ENCODE measurements at places on chromosomes 13 and 19. TPM values are rescaled to one million over a fixed set of nuclear protein-coding genes. Genes with fewer than 3 reads are reported as not detected.

- DNase-seq = no peak
Measured at GRCh38 chr19:31693131-31693932, 344.1 kb upstream of the TSHZ3 start.

Gene DOCK9
- total RNA-seq = 42.3 TPM

DNA sequence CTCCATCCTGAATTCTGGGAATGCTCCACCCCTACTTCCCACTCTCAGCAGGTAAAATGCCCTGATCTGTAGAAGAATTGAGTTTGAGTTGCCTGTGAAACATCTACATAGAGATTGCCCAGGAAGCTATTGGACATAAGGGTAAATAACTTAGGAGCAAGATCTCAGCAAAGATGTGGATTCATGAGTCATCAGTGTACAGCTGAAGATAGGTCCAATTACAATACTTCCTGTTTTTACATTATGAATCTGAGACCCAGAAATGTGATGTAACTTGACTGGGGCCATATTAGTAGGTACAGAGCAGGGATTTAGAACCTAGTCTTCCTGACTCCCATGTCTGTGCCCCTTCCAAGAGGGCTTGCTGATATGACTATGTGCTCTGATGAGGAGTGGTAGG is 79.4 kb upstream of the FNDC3A start:
- DNase-seq = no peak

Gene LIM2
- not detected for total RNA-seq

DNA sequence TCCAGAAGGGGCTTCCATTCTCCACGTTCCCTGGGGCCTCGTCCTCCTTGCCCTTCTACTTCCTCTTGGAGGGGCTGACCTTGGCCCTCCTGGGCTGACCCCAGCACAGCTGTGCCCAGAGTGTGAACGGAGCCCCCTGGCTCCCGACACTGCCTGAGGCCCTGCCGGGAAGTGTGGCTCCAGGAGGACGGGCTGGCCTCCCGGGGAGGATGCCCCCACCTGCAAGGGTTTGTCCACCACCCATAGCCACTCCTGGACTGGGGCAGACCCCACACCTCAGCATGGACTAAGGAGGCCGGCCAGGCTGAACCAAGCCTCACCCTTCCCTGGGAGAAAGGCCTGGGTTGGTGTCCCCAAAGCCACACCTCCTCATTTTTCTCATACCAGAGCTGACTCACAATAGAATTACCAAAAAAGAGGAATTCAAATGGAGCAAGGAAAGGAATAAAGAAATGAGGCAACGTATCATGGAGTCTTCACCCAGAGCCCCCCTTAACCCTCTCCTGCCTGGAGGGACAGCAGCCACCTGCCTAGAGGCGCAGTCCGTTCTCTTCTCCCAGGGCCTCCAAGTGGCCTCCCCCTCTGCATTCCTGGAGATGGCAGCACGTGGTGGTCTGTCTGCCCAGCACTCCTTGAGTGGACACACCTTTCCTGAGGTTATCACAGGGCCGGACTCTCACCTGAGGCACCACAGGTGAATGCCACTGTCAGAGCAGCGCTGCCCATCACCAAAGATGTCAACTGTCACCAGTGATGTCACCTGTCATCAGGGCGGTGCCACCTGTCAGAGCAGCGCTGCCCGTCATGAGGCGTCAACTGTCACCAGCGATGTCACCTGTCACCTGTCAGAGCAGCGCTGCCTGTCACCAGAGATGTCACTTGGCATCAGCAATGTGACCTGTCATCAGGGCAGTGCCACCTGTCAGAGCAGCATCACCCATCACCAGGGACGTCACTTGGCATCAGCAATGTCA is 3.1 kb upstream of the C13orf46 start:
- no peak for DNase-seq

Gene ATP7B
- total RNA-seq = 1.2 TPM

DNA sequence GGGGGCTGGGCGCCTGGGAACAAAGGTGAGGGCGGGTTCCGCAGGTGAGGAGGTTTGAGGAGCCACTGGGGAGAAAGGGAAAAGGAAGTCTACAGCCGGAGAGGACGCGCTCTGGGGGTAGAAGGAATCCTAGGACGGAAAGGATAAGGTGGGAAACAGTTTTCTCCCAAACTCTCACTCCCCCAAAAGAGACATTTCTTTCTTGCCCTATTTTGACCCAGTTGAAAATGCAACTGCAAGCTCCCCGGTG is 651 bp upstream of the POLR1D start:
- no peak for DNase-seq

GRCh38 chr13:102935896-102936321 is 90.1 kb downstream of the ERCC5 start:
- DNase-seq = no peak

DNA sequence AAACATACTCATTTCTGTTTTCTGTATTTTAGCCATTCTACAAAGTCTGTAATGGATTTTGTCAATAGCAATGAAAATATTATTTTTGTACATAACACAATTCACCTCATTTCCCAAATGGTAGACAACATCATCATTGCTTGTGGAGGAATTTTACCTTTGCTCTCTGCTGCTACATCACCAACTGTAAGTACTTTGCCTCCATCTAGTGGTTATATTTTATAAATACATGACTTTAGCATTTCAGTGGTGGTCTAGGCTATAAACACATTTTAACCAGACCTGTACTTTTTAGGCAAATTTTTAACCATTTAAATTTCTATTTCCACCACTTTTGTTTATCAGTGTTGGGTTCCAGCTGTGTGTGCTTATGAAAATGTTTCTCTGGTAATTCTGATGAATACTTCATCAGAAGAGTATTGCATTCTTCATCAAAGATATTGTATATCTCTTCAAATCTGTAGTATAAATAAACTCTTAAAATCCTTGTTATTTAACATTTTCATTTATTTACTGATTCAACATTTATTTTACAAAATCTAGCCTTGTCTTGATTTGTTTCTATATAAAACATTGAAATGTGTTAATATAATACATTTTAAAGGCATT is 222.4 kb downstream of the NBEA start:
- DNase-seq = peak; percentile 60

GRCh38 chr13:75480671-75481175 is 1.2 kb downstream of the TBC1D4 start:
- peak; percentile 91 for DNase-seq

DNA sequence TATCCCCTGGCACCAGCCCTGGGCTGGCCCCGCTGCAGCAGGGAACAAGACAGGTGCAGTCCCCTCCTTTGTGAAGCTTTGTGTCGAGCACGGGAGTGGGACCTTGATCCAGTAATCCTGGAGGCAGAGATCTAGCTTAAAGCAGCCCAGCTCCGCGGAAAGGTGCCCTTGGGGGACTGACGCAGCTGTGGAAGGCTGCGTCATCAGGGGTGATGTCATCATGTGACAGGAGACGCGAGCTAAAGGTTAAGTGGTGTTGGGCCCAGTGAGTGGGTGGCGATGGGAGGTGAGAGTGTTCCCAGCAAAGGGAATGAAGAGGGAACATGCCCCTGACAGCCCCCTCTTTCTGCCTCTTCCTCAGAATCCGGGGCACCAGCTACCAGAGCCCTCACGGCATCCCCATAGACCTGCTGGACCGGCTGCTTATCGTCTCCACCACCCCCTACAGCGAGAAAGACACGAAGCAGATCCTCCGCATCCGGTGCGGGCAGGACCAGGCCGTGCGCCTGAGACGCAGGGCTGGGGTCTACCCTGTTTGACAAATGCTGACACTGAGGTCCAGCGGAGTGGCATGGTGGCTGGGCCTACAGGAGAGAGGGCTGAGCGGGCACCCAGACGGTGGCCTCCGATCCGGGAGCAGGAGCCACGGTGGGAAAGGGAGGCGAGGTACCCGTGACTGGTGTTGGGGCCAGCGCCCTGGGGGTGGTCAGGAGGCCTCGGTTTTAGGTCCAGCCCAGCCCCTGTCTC is 2.6 kb downstream of the LHB start:
- no peak for DNase-seq

Gene CYP4F3
- total RNA-seq = 20.6 TPM

DNA sequence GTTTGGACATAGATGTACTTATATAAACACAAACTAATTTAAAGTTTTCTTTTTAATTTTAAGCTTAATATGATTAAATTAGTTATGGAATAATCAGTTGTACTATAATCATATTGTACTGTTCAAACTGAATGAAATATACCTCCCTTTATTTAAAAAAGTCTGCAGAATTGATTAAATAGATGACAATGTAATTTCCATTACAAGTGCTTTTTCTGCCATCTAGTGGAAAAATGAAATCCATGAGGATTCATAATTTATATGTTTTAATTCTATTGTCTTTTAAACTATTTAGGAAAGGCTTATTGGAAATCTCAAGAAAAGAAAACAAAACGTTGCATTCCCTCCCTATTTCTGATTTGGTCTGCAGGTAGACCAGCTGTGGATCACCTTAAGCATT is 30.9 kb downstream of the MZT1 start:
- no peak for DNase-seq

DNA sequence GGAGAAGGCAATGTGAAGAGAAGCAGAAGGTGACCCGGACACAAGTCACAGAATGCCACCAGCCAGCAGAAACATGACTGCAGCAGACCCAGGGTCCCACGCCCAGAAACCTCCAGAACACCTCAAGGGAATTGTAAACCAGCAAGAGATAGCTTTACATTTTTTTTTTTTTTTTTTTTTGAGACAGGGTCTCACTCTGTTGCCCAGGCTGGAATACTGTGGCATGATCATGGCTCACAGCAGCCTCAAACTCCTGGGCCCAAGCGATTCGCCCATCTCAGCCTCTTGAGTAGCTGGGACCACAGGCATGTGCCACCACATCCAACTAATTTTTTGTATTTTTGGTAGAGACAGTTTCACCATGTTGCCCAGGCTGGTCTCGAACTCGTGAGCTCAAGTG is 10.5 kb upstream of the CEACAM20 start:
- DNase-seq = no peak

Gene RNF17
- 0.18 TPM for total RNA-seq

GRCh38 chr19:38534574-38534973 is 83.2 kb downstream of the MAP4K1 start:
- no peak for DNase-seq

- peak; percentile 43 for DNase-seq
Measured at GRCh38 chr13:100542826-100543156, 45.8 kb downstream of the GGACT start.

Gene SIPA1L3
- total RNA-seq = 24.4 TPM

- DNase-seq = no peak
Measured at GRCh38 chr13:99316224-99316623, 9.0 kb upstream of the GPR183 start.
